ENCODE measurements at places on chromosomes 7 and 10.

- peak; percentile 87 for DNase-seq
These were observed 10.3 kb downstream of the SFXN3 start for GRCh38 chr10:101041252-101041761.

DNA sequence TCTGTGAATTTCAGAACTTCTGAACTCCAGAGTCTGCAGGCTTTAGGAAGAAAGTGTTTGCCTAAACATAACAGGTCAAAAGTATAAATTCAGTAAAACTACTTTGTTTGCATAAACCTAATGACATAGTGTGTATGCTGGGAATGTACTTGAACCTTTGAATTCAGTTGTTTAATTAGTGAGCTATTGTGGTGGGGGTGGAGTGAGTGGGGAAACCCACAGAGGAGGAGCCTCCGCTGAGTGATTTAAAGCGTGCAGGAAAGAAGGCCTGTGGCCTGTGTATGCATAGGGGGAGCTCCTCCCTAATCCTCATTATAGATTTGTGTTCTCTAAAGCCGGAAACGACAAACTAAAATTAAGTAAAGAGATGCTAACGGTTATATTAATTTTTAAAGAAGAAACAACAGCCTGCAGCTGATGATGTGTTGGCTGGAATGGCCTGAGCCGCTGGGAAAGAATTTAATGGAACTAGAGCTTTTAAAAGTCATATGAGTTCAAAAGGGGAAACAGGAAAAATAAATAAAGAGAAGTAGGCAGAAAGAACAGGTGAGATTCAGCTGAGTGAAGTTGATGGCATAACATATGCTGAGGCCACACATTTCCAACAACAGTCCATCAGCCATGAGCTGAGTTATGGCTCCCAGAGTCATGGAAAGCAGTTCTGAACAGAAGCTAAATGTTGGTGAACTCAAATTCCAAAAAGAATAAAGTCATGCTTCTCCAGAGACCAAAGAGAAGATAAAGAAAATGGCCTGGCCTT lies 595.0 kb downstream of the GRM8 start:
- no peak for DNase-seq

DNA sequence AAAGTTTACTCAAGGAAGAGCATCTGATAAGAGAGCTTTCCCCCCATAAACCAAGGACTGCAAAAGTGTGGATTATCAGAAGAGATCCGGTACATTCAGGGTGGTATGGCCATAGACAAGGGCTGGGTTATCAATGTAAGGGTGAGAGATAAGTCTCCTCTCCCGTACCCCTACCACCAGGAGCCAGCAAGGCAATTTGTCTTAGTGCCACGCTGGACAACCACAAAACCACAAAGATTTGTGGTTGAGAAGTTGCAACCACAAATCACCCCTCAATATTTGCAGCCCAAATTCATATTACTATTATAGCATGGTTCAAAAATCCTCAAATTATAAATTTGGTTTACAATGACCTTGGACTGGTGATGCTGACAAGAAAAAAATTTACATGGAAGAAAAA lies 2.3 kb upstream of the ZSCAN25 start:
- DNase-seq, result no peak

GRCh38 chr7:16960337-16960965 lies 78.7 kb upstream of the AGR3 start:
- no peak for DNase-seq

- DNase-seq, result no peak
These were observed 22.3 kb downstream of the LEP start for GRCh38 chr7:128263420-128263819.

DNA sequence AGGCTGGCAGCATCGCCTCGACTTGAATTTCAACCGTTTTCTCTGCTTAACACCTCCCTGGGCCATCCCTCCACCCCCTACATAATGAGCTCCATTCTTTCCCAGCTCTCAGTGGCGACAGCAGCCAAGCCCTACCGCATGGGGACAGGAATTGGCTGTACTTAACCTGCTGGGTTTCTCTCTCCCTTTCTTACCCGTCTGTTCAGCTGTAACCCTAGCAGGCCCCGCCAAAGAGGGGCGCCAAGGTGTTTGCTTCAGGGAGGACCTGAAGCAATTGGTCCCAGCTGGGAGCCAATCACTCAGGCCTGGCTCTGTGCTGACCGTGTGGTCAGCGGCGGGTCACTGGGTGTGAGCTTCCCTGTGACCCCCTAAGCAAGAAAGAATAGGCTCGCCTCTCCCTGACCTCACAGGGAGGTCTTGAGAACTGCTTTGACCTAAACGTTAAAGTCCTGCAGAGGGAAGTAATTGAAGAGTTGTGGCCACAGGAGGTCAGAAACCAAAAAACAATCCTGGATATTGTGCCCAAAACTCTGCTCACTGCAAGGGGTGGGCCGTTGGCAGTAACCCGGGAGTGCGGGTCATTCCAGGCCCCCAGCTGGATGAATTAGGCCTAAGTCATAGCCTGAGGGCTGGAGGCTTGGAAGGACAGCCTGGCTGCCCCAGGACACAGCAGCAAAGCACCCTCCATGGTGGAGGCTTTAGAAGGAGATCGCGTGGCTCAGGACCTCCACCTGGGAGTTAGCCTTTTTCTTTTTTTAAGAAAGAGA lies 114.6 kb downstream of the ITIH5 start:
- no peak for DNase-seq

GRCh38 chr7:89771003-89771636 lies 383.1 kb upstream of the STEAP1 start:
- DNase-seq, result peak; percentile 3

DNA sequence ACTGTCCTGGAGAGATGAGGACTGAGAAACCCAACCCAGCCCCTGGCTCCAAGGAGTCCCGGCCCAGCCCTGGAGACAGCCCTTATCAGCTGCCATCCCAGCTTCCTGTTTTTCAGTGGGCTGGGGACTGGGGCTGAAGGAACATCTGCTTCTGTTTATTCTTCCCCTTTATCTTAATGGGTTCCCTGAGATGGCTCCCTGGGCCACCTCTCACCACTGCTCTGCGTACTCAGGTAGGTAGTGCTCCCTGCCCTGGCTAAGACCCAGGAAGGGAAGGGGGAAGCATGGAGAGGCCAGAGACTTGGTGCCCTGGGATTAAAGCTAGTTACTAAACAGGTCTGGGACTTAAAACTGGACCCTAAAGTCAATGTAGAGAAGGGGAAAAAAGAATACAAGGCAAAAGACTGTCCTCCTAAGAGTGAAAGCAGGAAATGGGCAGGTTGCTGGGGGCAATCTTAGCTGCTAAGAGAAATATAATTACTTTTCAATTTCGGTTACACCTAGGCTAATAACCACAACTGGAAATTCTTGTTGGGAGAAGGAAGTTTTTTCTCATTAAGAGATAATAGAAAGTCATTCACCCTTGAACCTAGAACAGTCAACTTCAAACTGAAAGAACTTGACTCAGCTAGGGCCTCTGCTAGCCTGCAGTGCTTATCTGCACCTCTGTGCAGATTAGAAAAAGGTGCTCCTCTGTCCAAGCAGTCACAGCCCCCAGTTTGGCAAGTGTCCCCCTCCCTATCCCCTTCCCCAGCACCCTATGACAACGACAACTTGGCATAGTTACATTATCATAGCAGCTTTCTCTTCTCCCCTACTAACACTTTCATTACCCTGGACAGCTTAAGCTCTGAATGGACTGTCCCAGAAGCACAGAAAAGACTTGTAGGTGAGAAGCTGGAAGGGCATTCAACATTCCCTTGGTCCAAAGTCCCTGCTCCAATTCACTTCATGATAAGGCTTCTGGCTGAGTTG lies 65.6 kb upstream of the KDM7A start:
- no peak for DNase-seq

DNA sequence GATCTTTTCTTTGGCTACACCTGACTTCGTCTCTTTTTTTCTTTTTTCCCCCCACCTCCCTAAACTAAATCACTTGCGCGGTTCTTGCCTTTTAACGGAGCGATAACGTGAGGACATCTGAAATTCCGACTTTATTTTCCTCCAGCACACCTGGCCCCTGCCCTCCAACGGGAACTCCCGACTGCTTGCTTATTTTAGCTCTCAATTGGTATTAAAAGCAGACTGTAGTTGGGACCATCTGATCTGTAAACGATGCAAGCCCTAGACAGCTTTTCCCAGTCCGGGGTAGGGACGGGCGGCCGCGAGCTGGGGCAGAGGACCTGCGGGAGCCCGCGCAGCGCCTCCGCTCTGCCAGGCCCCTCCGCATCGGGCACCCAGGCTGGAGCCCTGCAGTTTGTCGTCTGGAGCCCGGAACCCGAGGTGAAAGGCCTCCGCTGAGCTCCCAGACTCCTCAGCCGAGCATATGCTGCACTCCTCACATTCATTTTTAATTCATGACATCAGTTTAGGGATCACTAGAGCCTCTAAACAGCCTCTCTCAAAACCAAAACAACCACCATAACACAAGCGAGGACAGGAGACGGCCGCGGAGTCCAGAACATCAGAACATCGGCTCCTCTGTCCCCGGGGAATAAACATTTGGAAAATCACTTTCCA lies 10.0 kb upstream of the EMX2 start:
- no peak for DNase-seq

GRCh38 chr7:463817-464453 lies 55.7 kb downstream of the PDGFA start:
- DNase-seq, result no peak

- DNase-seq, result peak; percentile 4
These were observed 23.4 kb upstream of the AKR1C3 start for GRCh38 chr10:5070648-5071410.

- DNase-seq, result no peak
These were observed 717.4 kb downstream of the PARD3 start for GRCh38 chr10:34097682-34098081.

DNA sequence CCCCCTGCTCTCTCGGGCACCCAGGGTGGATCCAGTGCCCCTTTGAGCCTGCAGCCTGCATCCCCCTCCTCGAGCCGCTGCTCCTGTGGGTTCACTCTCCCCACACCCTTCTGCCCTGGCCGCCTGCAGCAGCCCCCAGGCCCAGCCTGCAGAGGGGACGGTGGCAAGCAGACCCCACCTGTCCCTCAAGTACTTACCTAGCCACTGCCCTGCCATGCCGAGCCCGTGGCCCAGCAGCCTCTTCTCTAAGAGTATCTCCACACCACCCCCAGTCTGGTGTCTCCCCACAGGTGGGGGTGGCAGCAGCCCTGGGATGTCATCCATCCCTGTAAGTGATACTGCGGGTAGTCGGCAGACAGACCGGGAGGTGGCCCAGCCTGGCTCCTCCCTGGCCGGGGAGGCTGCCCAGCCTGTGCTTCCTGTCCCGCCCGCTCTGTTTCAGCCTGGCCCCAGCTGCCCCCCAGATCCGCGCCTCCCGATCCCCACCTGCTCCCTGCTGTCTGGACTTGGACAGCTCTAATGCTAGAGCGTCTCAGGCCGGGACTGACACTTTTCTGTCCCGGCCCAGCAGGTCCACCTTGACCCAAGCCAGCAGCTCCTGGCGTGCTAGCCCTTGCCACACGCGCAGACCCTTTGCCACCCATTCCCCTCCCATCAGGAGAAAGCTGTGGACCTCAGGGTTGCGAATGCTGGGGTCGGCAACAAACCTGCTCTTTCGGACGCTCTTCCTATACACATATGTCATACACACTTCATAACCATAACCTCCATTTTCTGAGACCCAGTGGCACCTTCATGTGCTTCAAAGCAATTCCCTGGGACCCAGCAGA lies 25.0 kb downstream of the YKT6 start:
- no peak for DNase-seq

GRCh38 chr7:83987764-83988163 lies 206.8 kb downstream of the SEMA3A start:
- DNase-seq, result no peak

- DNase-seq, result peak; percentile 30
These were observed 64.5 kb downstream of the PDIA4 start for GRCh38 chr7:148963583-148964482.

DNA sequence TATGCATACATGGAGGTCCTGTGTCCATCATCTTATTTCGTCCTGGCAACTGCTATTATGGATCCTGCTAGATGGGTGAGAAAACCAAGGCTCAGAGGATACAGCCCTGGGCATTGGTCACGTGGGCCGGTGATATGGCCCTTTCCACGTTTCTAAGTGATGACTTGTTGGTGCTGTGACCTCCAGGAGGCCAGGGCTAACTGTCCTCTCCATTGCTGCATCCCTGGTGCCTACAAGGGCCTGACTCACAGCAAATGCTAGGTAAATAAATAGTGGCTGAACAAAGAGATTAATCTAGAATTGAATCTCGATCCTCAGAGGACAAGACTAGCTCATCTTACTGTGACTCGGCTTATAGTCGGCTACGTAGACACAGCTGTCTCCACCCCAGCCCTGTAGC lies 78.6 kb downstream of the FAM53B start:
- no peak for DNase-seq

GRCh38 chr7:55005241-55005851 lies 13.5 kb upstream of the EGFR start:
- DNase-seq, result no peak

- DNase-seq, result no peak
These were observed 119.1 kb downstream of the TFEC start for GRCh38 chr7:115911465-115911864.

DNA sequence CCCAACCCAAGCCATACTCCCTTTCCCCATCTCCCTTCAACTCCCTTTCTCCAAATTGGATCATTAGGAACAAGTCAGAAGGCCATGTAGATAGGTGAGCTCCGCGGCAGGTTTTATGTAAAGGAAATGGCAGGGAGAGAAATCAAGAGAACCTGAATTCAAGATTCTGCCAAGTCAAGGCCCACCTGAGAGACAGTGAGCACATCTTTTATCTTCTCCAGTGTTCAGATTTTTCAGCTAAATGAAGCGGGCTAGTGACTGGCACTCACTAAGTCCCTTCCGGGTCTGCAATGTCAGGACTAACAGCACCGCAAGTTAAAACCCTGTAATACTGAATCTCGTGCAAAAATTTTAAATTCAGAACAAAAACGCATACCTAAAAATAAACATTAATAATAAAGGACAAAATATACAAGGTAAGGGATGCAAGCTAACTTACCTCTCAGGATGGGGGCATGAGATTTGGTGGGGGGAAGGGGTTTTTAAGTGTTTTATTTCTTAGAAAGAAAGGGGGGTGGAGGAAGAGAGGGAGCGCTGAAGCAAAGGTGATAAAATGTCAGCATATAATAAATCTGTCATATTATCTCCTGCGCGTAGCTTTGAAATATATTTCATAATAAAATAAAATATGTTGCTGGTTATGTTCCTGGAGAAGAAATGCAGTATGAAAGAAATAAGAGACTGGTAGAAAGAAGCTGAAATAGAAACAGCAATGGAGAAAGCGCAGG lies 17.6 kb downstream of the TCAF1 start:
- DNase-seq, result no peak
